ENCODE measurements at places on chromosomes 12 and 14.

GRCh38 chr12:108605000-108605689 is 7.3 kb upstream of the TMEM119 start:
- DNase-seq, result no peak

- DNase-seq, result no peak
These were observed 330.4 kb downstream of the MED13L start for GRCh38 chr12:115946867-115947695.

DNA sequence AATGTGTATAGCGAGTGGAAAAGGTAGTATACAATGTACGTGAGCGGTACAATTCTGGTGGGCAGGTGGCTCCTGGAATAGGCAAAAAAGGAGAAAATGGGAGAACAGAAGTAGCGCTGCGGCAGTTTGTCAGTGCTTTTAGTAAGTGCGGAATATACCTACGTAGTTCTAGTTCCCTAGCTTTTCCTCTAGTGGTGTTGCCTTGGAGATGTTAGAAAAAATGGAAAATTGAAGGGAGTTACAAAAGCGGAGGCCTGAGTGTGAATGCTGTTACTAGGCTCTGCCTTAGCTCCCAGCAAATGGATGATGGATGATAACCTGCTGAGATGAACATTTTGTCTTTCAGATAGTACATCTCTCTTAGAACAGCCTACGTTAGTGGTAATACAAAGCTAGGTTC is 1.1 kb downstream of the TTC8 start:
- DNase-seq, result no peak

DNA sequence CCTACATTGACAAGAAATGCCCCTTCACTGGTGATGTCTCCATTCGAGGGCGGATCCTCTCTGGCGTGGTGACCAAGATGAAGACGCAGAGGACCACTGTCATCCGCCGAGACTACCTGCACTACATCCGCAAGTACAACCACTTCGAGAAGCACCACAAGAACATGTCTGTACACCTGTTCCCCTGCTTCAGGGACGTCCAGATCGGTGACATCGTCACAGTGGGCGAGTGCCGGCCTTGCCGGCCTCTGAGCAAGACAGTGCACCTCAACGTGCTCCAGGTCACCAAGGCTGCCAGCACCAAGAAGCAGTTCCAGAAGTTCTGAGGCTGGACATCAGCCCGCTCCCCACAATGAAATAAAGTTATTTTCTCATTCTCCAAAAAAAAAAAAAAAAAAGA is 2.8 kb downstream of the GOLGA3 start:
- no peak for DNase-seq

DNA sequence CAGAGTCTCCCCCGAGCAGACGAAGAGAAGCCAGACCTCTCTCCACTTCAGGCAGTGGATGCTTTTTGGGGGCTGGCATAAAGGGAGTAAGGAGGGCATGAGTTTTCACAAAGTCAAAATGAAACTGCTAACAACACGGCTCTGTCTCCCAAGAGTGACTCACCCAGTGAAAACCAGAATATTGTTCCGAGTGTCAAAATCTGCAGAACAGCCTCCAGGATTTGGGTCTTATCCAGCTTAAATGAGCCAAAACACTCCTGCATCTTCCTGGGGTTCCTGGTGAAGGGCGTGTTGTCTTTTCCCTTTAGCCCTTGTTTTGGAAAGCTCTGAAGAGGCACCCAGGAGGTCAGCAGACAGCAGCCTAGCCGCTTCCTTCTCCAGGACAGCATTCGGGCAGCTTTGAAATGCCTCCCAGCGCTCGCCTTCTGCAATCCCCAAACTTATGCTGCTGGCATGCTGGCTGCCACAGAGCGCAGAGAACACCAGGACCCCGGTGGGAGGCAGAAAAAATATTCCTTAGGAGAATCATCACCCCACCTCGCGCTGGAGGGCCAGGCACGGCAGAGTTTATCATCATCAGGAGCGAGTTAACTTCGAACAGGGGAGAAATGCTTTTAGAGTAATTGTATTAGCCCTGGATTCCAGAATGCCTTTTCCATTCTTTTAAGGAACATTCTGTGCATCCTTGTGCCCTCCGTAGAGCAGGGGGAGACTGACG is 117.7 kb upstream of the NCOR2 start:
- no peak for DNase-seq

GRCh38 chr14:68145036-68145435 is 325.5 kb downstream of the RAD51B start:
- DNase-seq, result no peak

- DNase-seq, result no peak
These were observed 84.2 kb downstream of the GCH1 start for GRCh38 chr14:54818201-54819133.
